AG09309 (cell line): ENCODE measurements at places on chromosomes 2 and 18.
A peak's percentile ranks its signal among the peaks of the same experiment; 100 is the strongest.

DNA sequence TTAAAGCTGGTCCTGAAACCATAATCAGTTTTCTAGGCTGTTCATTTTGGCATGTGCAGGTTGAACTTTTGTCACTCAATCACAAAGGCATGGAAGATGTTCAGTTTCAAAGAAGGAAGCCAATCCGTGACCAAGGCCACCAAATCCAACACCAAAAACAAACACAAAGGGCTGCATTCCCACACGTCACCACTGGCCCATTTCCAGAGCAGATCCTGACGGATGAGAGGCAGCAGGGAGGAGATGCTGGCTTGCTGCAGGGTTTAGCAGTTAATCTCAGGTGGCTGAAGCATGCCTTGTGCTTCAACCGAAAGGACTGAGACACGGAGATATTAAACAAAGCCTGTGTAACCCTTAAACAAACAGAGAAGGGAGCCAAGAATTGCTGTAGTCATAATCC lies 191.9 kb upstream of the CTAGE1 start:
- DNase-seq, result no peak

DNA sequence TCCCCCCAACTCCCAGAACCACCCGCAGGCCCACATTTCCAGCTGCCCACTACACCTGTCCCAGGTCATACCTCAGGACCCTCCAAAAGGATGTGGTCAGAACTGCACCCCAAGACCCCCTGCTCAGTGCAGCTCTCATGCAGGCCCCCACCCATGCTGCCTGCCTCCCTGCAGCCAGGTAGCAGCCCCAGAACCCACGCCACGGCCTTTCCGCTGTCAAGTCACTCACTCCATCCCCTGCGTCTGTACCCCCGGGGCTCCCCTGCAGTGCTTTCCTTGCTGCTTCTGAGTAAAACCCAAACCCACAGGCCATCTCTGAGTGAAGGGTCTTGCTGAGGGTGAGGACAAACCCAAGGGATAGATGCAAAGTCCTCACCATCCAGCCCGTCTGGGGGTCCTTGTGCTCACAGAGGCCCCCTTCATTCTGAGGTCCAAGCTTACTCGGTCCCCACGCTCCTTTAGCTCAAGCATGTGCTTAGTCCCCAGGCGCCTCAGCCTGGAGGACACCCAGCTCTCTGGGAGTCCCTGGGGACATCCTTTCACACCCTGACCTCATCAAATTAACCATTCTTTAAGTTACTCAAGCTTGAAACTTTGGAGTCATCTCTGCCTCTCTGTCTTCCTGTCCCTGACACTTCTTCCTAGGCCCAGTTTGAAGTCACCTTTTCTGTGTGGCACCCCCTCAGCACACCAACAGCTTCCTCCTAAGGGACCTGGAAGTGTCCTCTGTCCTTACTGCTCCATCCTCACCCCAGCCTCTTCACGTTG lies 130.1 kb downstream of the SMAD7 start:
- no peak for DNase-seq

DNA sequence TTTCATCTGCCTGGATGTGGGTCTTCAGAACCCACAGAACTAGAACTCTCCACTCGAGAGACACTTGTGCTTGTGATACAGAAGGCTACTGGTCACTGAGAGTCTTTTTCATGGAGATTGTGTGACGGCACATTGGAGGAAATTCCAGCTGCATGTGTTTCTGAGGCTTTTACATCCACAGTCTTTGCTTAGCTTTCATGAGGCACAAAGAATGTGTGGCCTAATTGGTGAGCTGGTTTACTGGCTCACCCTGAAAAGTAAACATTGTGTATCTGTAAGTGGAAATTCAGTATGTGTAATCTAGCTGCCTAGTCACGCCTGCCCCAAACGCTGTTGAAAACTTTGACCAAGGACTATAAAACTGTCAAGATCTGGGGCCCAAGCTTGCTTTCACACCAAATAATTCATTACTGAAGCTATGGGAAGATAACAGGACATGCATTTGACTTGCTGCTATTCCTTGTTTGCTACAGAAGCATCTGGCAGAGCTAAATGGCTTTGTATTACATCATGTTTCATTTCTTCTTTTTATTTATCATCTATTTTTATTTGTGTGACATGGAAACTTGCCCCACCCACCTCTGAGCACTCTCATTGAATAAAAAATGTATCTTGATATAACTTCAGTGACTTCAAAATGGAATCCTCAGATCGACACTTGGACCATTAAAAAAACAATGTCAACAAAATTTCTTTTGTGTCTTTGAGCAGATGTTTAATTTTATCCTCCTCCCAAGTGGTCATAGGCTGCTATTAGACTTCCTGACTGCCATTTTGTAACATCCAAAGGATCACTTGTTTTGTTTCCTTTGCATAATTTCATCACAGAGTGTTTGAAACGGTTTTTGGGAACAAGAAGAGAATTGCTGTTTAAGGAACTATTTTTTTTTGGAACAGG lies 80.2 kb downstream of the EFEMP1 start:
- peak; percentile 100 for DNase-seq

DNA sequence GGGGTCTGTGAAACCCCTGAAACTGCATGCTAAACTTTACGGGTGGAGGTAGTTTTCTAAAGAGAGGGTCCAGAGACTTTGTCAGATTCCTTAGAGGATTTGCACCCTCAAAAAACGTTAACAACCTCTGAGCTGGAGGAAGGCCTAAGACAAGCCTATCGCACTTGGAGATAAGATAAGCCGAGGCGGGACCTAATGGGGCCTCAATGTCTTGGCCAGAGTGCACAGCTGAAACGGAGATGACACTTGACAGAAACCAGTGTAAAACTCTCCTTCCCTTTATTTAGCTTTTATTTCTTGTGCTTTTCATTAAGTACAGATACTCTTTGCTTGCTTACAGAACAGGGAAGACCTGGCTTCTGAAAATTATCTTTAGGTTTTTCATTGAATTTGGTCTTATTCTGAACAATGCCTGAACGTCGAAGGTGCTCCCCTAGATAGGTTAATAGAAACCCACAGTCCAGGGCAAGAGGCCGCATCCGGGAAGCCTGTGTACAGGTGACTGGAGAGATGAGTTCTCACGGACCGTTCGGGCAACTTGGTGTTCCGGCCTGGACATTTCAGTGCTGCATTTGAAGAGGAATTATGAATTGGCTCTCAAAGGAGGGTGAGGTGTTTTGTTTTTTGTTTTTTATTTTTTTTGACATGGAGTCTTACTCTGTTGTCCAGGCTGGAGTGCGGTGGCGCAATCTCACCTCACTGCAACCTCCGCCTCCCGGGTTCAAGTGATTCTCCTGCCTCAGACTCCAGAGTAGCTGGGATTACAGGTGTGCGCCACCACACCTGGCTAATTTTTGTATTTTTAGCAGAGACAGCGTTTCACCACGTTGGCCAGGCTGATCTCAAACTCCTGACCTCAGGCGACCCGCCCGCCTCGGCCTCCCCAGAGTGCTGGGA lies 49.7 kb downstream of the SH3BP4 start:
- no peak for DNase-seq

GRCh38 chr2:78147466-78147865 lies 625.3 kb upstream of the LRRTM4 start:
- no peak for DNase-seq

- no peak for DNase-seq
Measured at GRCh38 chr2:143759455-143759854, 630.2 kb downstream of the ARHGAP15 start.

- no peak for DNase-seq
Measured at GRCh38 chr18:69401226-69401971, 711 bp downstream of the DOK6 start.

DNA sequence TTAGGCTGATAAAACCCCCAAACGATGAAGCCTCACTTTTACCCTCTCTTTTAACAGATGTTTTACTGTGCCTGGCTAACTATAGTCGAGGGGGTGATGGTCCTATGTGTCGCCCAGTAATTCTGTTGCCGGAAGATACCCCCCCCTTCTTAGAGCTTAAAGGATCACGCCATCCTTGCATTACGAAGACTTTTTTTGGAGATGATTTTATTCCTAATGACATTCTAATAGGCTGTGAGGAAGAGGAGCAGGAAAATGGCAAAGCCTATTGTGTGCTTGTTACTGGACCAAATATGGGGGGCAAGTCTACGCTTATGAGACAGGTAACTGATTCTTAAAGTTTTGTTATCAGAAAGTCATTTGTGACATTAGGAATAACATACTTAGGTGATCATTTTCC lies 20.4 kb downstream of the MSH6 start:
- DNase-seq, result no peak

- no peak for DNase-seq
Measured at GRCh38 chr18:55448420-55448819, 139.6 kb downstream of the TCF4 start.

- DNase-seq, result no peak
Measured at GRCh38 chr2:175855794-175856453, 146.1 kb downstream of the LNPK start.

DNA sequence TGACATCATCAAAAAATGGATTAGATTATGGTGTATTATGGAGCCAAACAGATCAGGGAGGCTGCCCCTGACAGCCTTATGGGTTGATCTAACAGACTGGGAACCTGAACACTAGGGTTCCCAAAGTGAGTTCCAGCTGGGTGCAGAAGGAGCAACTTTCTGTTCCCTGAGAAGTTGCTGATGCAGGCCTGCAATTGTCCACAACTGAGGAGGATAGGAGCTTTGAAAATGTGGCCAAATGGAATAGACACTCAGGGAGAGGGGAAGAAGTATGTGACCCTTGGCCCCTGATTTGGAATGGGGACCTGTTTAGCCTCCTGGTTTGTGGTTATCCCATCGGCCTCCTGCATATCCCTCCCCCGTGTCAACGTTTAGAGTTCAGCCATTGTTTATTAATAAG lies 262.2 kb upstream of the SKOR2 start:
- no peak for DNase-seq

GRCh38 chr2:99697811-99698568 lies 208.2 kb upstream of the REV1 start:
- DNase-seq, result peak; percentile 87

DNA sequence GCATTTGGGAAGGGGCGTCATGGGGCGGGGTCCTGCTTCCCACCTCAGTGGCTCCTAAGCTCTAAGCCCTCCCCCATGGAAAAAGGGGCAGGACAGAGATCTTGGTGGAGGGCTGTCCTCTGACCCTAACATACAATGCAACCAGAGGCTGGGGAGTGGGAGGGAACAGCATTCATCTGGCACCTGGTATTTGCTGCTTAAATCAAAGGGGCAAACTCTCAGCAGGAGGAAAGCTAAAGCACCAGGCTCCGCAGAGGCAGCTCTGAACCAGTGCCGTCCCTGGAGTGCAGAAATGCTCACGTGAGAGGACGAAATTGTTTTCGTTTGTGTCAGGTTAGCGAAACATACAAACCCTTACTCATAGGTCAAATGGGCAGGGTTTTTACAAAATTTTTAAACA lies 92.7 kb upstream of the PXDN start:
- no peak for DNase-seq

- no peak for DNase-seq
Measured at GRCh38 chr2:44388877-44389276, 27.1 kb downstream of the CAMKMT start.

- no peak for DNase-seq
Measured at GRCh38 chr18:24570716-24571115, 110.3 kb downstream of the HRH4 start.

GRCh38 chr2:219902891-219903552 lies 275.6 kb downstream of the SLC4A3 start:
- no peak for DNase-seq

- no peak for DNase-seq
Measured at GRCh38 chr18:3875376-3875775, 425.4 kb downstream of the TGIF1 start.

DNA sequence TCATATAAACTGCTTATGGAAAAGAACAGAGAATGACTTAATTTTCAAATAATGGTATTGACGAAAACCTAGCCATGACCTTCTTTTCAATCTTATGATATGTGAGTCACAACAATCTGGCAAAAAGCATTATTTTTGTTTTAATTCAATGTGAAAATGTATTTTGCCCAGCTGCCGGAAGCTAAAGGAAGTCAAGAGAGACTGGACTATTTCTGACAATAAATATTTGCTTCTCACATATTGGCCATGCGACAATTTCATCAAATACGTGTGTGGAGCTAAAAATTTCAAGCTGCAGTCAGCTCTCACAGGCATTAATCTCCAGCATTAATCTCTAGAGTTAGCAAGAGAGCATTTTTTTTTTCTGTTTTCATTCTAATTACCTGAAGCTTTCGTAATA lies 881.0 kb downstream of the CPS1 start:
- no peak for DNase-seq

GRCh38 chr18:9562584-9562983 lies 51.8 kb downstream of the PPP4R1 start:
- no peak for DNase-seq

GRCh38 chr2:64283641-64284361 lies 139.6 kb upstream of the PELI1 start:
- DNase-seq, result no peak

- no peak for DNase-seq
Measured at GRCh38 chr18:63164396-63164795, 155.2 kb downstream of the BCL2 start.

GRCh38 chr2:180978903-180979748 lies 1.3 kb upstream of the UBE2E3 start:
- no peak for DNase-seq

DNA sequence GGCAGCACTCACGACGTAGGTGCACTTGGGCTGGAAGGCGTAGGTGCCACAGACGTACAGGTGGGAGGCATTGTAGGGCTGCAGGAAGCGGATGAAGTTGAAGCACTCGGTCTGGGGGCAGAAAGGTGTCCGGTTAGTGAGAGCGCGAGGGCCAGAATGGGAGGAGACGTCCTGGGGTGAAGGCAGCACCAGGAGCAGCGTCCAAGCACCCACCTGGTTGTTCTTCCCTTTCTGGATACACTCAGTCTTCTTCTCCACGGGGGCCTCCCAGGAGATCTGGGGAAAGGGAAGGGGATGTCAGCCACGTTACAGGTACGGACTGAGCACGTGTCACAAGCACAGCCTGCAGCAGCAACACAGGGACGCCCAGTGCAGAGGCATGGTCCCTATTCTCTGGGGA lies 4.2 kb downstream of the SEMA4C start:
- no peak for DNase-seq

DNA sequence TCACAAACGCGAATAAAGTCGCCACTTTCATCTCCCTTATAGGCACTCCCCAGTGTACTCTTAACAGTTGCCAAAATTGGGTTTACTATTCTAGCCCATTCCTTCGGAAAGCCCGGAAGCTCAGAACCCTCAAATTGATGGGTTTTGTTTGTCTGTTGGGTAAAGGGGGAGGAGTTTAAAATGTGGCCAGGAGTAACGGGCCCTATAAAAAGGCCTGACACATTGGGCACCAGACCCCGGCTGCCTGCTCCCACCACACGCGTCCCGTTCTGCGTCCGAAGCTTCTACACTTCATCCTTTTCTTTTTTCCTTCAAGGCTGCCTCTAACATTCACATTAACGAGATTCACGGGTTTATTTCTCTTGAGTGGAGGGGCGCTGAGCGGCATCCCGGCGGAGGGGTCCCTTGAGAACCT lies 837 bp downstream of the NHEJ1 start:
- DNase-seq, result no peak
